ENCODE measurements at places on chromosomes 4 and X.

DNA sequence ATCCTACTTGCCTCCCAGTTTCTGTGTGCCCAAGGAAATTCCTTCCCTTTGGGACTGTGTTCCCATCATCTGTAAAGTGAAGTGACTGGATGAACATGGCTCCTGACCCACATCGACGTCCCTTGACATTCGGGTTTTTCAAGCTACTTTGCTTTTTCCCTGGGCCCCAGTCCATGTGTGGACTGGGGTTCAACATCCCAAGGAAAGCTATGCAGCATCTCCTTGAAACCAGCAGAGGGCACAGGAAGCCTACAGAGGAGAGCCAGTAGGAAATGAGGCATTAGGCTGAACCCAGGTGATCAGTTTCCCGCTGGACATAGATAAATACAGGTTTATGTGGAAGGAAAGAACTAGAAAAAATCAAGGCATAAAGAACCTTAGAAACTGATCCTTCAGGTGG lies 145.1 kb upstream of the ARHGEF9 start:
- no peak for DNase-seq

- no peak for DNase-seq
These were observed 632.2 kb downstream of the TRAM1L1 start for GRCh38 chr4:116453127-116453526.

DNA sequence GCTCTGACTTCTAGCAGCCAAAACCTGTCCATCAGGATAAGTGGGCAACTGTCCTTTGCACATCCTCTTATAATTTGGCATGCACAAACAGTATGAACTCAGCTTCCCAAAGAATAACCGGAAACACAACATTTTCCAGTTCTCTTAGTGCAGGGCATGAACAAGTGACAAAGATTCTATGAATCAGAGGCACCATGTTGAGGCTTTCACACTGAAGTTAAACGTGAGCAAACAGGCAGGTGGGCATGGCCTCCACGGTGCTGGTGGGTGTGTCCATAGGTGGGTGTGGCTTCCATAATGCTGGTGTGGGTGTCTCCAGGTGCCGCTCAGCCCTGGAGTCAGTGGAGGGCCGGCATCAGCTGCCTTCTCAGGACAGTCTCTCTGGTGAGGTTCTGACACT lies 196.5 kb downstream of the SMIM20 start:
- DNase-seq: no peak

GRCh38 chrX:40171513-40172400 lies 74.0 kb upstream of the BCOR start:
- peak; percentile 50 for DNase-seq

- no peak for DNase-seq
These were observed 384.9 kb downstream of the CENPC start for GRCh38 chr4:67160394-67160793.

DNA sequence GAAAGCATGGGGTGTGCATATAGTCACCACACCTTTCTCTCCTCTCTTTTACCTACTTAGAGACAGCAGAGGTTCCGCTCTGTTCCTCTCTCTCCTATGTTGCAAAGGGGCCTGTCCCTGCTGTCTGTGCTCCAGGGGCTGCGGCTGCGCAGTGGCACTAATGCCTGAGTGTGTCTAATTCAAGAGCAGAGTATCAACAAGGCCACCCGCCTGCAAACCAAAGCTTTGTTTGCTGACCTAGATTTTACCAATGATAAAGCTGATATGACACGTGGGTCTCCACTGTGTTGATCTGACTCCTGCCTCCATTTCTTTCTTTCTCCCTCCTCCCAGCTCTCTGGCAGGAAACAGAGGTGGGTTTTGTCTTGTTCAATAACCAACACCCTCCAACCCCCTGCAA lies 74.9 kb downstream of the NSG1 start:
- DNase-seq: no peak

DNA sequence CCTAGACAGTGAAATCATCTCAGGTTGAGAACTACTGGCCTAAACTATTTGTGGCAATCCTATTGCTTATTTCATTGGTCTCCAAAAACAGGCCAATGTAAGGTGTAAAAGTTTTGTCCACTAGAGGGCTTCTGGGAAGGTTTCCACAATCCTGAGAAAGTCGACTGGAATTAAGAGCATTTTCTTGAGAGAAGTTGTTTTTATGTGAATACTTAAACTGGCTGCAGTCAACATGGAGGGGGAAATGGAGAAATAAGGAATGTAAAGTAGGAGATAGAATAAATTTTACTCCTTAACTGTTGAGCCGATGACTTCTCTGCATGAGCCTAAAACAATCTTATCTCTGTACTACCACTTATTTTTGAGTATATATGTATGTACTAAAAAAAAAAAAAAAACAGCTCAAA lies 11.0 kb upstream of the EIF4E start:
- DNase-seq: peak; percentile 69

- DNase-seq: no peak
These were observed 181.5 kb downstream of the SLC4A4 start for GRCh38 chr4:71520308-71520707.

GRCh38 chr4:156100651-156101050 lies 147.0 kb upstream of the CTSO start:
- DNase-seq: no peak

DNA sequence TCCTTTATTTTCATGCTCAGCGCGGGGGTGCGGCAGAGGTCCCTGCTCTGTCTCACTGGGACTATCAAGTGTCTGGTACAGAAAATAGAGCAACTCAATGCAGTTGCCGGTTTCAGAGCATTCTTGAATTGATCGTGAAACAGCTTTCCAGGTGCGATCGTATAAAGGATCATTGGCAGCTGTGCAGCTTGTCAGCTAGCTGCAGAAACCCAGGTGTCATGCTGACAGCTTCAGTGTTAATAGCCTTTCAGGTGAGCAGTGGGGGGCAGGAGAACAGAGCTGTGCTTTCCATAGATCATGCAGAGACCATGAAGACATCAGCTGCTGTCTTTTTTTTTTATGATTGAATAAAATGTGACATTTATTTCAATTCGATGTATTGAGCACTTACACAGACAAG lies 583.9 kb downstream of the NLGN4X start:
- no peak for DNase-seq

- no peak for DNase-seq
These were observed 20.3 kb upstream of the ABCG2 start for GRCh38 chr4:88178626-88179231.

- DNase-seq: no peak
These were observed 169.8 kb downstream of the BTC start for GRCh38 chr4:74624351-74625151.

GRCh38 chr4:42018451-42018850 lies 28.1 kb downstream of the SLC30A9 start:
- DNase-seq: no peak

DNA sequence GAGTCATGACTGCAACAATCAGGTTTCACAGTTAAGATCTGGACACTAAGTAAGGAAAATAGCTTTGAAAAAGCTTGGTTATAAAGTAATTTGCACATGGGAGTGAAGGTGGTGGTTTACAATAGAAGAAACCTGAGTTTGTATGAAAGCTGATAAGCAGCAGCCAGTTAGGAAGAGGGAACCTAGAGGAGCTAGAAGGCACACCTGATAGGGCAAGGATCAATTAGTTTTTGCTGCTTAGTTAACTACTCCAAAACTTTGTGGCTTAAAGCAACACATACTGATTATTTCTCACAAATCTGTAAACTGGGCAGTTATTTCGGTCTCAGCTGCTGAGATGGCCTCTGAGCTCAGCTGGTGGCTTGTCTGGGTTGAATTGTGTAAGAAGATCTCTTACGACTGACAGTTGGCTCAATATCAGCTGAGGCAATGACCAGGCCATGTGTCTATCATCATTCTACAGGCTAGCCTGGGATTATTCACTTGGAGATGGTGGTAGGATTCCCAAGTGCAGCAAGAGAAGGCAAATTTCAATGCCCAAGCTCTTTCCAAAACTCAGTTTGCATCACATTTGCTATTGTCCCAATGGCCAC lies 255.0 kb upstream of the PITX2 start:
- no peak for DNase-seq

DNA sequence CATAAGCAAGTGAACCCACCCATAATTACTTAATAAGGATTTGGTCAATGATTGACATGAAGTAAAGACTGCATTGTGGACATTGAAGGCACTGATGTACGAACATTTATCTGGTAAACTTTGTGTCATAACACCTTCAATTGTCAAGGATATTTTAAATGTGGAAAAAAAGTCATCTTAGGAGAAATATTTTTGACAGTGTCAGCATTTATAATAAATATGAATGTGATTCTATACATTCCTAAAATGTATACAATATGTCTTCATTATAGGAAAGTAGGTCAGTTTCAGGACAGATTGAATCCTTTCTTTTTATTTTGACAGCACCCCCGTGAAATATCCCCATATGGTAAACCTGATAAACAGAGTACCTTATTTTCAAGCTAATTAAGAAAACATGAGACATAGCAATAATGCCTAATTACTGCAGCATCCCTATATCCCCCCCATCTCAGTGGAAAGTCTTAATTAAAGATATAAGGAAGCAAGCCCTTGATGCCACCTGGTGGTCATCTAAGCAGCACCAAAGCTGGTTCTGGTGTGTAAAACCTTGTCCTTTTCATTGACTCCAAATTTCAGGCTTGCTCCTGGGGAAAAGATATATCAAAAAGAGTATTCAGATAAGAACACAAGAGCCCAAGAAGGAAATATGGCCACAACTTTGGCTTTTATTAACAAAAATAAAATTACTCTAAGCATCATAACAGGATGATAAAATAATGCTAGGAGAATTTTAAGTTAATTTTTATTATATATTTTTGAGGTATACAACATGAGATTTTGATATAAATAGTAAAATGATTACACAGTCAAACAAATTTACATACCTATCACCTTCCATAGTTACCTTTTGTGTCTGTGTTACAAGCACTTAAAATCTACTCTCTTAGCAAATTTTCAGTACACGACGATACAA lies 379.7 kb downstream of the TLL1 start:
- peak; percentile 54 for DNase-seq

DNA sequence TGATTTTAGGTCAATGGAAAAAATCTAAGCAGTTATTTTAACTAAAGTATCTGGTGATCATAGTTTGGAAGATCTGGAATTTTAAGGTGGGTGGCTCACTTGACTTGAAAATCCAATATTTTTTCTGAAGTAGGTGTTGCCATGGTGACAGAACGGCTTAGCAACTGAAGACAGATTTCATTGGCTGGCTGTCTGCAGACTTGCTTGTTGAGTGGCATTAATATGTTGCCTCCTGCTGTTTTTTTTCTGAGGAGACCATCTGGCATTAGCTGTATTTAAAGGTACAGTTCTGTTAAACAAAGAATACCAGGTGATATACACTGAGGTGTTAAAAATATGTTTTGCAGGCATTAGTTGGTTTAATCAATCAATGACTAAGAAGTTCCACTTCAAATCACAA lies 19.8 kb downstream of the CPE start:
- peak; percentile 62 for DNase-seq

GRCh38 chr4:175935016-175935661 lies 123.1 kb upstream of the GPM6A start:
- no peak for DNase-seq

DNA sequence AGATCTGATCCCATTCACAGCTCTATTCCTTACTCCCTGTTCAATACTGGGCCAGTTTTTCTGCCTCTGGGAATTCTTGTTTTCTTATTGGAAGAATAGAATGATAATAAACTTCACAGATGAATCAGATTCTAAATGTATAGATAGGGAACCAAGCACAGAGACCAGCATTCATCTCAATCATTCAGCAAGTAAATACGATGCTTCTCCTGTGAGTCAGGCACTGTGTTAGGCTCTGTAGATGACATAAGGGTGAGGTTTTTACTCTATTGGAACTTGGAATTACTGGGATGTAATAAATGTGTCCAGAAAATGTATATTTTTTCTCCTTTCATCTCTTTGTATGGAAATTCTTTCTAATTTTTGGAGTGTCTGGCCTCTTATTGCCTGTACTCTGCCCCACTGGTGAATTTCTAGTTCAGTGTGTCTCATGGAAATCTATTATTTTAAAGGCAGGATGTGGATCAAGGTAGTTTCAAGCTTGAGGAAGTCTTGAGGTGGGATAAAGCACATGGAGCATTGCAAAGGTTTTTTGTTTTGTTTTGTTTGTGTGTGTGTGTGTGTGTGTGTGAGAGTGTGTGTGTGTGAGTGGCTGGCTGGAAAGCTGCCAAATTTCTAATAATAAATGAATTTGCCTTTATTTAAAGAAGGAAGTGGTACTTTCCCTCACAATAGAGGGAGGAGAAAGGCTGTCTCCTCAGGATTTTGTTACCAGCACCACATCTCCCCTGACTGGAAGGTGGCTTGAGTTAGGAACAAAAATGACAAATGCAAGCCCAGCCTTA lies 117.9 kb upstream of the HS3ST1 start:
- no peak for DNase-seq

DNA sequence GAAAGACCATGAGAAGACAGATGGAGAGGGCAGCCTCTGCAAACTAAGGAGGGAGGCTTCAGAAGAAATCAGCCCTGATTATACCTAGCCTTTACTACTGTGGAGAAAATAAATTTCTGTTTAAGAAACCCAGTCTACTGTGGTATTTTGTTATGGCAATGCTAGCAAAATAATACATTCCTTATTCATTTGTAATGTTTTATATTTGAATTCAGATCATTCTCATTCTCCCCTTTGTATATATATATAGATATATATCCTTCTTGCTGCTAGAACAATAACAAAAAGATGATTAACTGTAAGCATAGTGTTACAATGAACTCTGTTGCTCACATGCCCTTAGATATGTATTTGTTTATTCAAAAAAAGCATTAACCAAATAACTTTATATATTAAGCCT lies 22.5 kb downstream of the DMD start:
- DNase-seq: no peak

- peak; percentile 79 for DNase-seq
These were observed 68.6 kb downstream of the CAMK2D start for GRCh38 chr4:113692809-113693411.

GRCh38 chr4:124535003-124535402 lies 177.5 kb downstream of the ANKRD50 start:
- DNase-seq: no peak

DNA sequence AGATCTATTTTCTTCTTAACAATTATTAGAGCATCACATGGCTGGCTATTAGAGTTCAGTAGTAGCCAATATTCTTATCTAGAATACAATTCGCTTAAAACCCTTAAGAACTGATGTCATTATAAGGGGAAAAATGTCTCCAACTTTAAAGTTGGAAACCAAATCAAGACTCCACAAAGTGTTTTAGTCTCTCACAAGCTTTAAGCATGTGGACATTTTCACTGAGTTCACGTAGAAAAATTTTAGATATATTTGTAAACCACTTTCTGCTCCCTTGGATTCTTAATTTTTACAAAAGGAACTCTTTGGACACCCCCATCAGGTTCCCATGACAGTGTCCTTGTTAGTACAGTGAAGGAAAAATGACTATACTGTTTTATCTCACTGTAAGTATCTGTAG lies 123.9 kb upstream of the NAP1L5 start:
- DNase-seq: no peak

DNA sequence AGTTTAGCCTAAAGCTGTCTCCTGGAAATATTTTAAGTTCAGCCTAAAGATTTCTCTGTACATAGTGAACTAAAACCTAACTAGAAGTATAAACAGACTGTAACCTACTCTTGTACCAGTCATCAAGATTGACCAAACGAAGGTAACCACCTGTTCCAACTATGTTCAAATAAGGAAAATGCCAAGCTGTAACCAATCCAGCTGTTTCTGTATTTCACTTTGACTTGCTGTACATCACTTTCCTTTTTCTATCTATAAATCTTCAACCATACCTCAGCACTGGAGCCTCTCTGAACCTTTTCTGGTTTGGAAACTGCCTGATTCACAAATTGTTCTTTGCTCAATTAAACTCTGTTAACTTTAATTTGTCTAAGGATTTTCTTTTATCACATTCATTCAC lies 3.1 kb upstream of the CYSLTR1 start:
- no peak for DNase-seq

GRCh38 chrX:119942831-119943184 lies 743 bp downstream of the NKAP start:
- DNase-seq: no peak
